ENCODE measurements at places on chromosomes 5 and 9.

- no peak for DNase-seq
Measured at GRCh38 chr9:93235300-93235960, 51.5 kb downstream of the WNK2 start.

- no peak for DNase-seq
Measured at GRCh38 chr9:7342229-7342628, 457.3 kb downstream of the DMAC1 start.

DNA sequence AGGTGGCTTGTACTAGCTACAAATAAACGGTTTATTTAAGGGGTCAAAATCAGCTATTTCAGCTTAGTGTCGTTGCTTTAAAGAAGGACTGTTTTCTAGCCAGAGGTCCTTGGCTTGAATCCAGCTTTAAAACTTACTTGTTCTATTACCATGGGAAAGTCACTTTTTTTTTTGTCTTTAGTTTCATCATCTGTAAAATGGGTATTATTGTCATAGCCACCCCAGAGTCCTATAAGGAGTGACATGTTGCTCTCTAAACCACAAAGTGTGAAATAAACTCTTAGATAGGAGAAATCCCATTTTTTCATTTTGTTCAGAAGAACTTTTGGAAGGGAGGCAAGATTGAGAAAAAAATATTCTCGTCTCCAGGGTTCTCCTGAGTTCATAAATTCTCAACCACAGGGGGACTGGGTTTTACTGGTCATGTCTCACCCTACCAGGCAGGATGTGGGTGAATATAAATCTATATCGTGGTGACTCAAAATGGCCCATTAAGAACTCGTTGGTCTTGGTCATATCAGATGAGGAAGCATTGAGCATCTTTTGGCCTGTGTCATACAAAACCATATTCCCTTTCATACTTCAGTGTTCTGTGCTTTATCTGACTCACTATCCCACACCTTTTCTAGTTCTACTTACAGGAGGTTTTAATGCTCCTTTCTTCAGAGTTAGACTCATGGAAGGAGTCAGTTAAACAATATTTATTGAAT is 202.7 kb upstream of the NR3C1 start:
- DNase-seq, result peak; percentile 11

- DNase-seq, result peak; percentile 39
Measured at GRCh38 chr9:112487008-112487798, 576 bp downstream of the KIAA1958 start.

GRCh38 chr5:1801222-1801966 is at the start of gene NDUFS6:
TSS of gene NDUFS6 (plus strand) at chr5:1801407. CDS start at chr5:1801418, 11 bp downstream.
- peak; percentile 73 for DNase-seq

GRCh38 chr5:145347026-145347616 is 488.0 kb downstream of the PRELID2 start:
- DNase-seq, result no peak

DNA sequence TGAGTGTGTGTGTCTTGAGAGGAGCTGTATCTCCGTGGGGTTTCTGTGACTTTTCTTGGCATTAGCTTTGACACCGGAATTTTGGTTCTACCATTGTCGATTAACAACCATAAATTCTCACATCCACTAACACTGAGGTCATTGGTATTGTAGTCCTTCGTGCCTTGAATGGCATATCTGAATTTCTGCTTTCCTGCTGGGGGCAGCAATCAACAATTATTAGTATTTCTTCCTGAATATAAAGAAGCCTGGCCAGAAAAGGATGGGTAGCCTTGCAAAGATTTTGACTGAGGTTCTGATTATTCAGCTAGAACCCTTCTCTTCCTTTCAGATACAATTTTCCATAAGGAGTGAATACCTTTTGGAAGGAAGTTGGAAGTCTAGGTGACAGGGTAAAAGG is 33.5 kb upstream of the SHOC1 start:
- peak; percentile 18 for DNase-seq

DNA sequence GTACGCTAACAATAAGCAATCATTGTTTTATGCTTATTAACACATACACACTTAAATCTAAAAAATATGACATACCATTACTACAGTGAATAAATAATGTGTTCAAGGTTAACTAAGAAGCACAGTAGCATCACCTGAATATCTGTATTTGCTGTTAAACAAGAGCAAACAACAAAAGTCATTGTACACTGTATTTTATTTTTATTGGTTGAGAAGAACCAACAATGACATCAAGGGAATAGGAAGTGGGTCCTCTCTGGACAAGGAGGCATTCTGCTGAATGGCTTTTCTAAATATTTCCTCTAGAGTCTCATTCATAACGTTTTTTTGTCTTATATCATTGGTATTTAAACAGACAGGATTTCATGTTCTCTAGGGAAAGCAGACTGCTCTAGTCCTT is 460.4 kb downstream of the CDH9 start:
- DNase-seq, result no peak

GRCh38 chr5:74414228-74414627 is 226.3 kb downstream of the ENC1 start:
- DNase-seq, result no peak

- no peak for DNase-seq
Measured at GRCh38 chr5:3659907-3660306, 64.3 kb downstream of the IRX1 start.

- DNase-seq, result no peak
Measured at GRCh38 chr5:108607421-108607820, 140.3 kb upstream of the FER start.

DNA sequence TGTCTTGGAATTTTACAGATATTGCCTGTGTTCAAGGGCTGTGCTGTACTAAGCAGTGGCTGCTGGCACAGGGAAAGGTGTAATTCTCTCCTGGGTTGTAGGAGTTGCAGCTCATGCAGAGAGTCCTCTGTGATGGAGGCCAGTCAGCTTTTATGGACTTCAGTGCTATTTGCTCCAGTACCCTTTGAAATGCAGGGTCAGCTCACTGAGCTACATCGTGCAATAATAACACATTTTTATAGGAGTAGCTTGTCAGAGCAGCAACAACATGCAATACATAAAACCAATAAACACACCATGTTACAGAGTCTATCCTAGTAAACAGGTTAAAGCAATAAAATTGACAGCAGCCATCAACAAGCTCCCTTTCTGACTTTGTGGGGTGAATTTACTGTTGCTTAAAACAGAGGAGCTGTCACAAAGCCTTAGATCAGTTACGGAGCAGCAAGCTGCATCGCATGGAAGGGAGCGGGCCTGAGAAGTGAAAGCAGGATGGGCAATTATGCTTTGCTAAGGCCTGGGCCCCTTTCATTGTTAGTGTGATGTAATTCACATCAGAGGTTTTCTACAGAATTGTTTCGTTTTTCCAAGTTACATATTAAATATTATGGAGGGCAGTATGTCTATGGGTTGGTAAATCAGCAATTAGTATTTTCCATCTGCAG is 16.8 kb downstream of the CD180 start:
- no peak for DNase-seq

DNA sequence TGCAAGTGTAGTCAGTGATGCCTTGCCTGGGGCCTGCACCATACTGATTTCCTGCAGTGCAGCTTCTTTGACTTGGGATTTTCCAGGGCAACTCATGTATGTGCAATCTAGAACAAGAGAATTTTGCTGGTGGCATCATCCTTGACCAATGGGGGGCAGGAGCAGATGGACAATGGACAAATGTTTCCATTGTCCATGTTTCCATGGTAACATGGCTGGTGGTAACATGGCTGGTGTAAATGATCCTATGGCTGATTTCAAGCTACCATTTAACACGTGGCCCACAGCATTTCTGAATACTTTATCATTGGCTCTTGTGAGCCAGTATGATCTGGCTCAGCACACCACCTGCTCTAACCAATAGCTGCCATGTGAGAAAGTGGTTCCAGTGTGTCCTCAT is 130.1 kb upstream of the OSMR start:
- DNase-seq, result no peak

DNA sequence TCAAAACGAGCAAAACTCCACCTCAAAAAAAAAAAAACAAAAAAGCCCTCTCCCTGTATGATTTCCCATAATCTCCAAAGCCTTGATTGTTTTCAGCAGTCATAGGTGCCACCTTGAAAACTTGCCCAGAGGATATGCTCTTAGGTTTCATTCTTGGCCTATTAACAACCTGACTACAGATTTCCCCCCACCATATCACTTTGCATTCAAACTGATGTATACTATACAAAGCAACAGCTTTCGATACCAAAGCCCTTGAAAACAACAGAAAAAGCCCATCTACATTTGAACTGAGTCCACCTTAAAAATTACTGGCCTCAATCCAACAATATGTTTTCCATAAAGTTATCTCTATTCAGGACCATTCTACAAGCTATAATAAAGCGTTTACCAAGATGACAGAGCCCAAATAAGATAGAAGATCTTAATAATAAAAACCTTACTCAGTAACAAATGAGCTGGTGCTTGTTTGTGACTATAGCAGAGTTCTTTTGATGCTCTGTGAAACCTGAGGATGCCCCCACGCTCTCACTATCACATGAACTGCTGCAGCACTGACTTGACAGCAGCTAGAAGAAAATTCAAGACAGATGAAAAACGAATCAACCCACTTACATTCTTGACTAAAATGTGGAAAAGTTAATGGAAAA is 44.4 kb downstream of the FNBP1 start:
- DNase-seq, result no peak

GRCh38 chr9:122463828-122464632 is 13.7 kb downstream of the OR1J1 start:
- peak; percentile 51 for DNase-seq

- no peak for DNase-seq
Measured at GRCh38 chr5:56774957-56775356, 40.4 kb upstream of the MAP3K1 start.

- no peak for DNase-seq
Measured at GRCh38 chr5:167217097-167217743, 1074.2 kb upstream of the WWC1 start.

GRCh38 chr5:169301986-169302385 is 1.0 kb upstream of the SLIT3 start:
- no peak for DNase-seq

- no peak for DNase-seq
Measured at GRCh38 chr5:105680858-105681475, 1989.8 kb downstream of the EFNA5 start.

- no peak for DNase-seq
Measured at GRCh38 chr9:37977851-37978480, 74.0 kb upstream of the SLC25A51 start.

DNA sequence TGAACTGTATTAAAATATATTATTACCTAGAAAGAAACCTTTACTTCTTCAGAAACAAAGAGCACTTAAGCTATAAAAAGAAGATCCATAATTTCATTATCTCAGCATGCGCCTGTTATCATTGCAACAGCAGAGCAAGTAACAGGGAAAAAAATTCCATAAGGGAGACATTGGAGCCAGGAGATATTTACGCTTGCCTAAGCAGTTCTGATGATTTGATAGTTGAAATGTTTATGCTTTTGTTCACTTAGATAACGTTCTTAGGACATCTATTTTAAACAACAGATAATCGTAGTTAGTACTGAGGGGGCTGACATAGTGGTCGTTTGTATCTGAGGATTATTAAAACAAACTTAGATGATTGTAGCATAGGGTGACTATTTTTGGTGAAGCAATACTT is 252.5 kb downstream of the NNT start:
- no peak for DNase-seq

DNA sequence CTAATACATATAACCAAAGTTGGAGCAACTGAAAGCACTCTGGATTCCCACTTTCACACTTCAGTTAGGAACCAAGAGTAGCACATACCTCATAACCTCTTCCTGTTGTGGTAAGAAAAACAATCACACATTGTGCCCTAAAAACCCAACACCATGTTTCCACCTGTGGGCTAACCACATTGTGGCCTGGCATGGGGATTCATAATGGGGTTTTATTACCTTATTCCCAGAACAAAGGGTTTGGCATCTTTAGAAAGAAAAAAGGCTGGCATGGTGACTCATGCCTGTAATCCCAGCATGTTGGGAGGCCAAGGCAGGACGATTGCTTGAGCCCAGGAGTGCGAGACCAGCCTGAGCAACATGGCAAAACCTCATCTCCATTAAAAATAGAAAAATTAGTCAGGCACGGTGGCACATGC is 60.6 kb downstream of the HSD17B3 start:
- DNase-seq, result peak; percentile 8

- no peak for DNase-seq
Measured at GRCh38 chr9:31251386-31251785, 1133.1 kb upstream of the ACO1 start.

GRCh38 chr9:133121915-133122550 is 993 bp upstream of the RALGDS start:
- no peak for DNase-seq

- no peak for DNase-seq
Measured at GRCh38 chr9:109805050-109805449, 25.1 kb downstream of the PALM2AKAP2 start.

GRCh38 chr9:14956208-14956607 is 46.0 kb upstream of the FREM1 start:
- DNase-seq, result no peak

- no peak for DNase-seq
Measured at GRCh38 chr5:144015961-144016360, 154.5 kb downstream of the YIPF5 start.

GRCh38 chr9:929719-930118 is 46.7 kb upstream of the DMRT3 start:
- no peak for DNase-seq

DNA sequence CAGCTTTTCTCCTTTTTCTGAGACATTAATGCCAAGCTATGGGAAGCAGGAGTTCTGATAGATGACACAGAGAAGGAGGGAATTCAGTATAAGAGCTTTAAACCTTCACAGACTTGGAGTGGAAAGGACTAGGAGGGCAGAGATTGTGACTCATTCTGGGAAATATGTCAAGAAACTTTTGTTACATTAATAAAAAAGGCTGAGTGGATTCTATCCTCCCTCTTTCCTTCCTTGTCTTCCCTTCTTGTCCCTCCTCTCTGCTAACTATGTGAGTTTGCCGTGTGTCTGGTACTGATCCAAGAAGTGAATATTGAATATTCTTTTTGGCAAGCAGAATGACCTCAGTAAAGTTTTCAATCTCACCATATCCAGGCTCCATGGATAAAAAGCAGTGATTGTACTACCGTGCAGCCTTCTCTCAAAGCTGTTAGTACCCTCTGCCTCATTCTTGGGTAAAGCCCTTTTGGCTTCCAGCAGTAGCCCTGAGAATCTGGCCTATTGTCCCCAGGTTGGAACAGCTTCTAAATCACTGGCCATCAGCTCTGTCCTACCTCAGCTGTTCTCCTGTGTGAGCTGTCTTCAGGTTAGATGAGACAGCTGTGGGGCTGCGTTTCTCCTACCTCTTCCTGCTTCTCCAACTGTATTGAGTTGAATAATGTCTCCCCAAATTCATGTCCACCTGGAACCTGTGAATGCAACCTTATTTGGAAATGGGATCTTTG is 73.9 kb downstream of the ATG10 start:
- DNase-seq, result no peak

GRCh38 chr5:123673107-123673506 is 161.1 kb downstream of the CSNK1G3 start:
- no peak for DNase-seq
